Activated T-cell treated with anti-CD3 and anti-CD28 coated beads, Interleukin-2, amount 50 U/mL, for 1 hour (primary cell): ENCODE measurements at places on chromosomes 2 and 18.
A peak's percentile ranks its signal among the peaks of the same experiment; 100 is the strongest.

- no peak for DNase-seq
Observed at GRCh38 chr2:31197669-31198068, 19.6 kb downstream of the CAPN14 start.

- no peak for DNase-seq
Observed at GRCh38 chr2:33484042-33484621, 7.7 kb downstream of the RASGRP3 start.

DNA sequence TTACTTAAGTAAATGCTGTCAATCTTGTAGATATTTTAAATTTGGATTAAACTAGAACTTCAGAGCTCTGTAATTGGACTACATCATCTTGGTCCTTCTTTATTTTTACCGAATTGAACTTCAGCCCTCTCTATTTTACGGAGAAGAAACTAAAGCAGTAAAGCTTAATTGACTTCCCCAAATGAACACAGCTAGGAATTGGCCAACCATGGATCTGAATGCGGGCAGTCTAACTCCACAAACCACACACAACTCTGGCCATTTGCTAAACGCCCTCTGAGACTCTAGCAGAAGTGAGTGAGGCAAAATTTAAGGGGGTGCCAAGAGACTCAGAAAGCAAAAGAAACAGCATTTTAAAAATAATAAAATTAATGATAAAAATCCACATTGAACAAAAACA, 86.3 kb upstream of the KCTD1 start:
- no peak for DNase-seq

- peak; percentile 49 for DNase-seq
Observed at GRCh38 chr2:32946314-32947075, at the start of gene LTBP1. Gene LTBP1 (plus strand): TSS chr2:32946953. CDS start chr2:32947325, 372 bp downstream.
